ENCODE measurements at places on chromosomes 16 and 17. TPM values are rescaled to one million over a fixed set of nuclear protein-coding genes. Genes with fewer than 3 reads are reported as not detected.

DNA sequence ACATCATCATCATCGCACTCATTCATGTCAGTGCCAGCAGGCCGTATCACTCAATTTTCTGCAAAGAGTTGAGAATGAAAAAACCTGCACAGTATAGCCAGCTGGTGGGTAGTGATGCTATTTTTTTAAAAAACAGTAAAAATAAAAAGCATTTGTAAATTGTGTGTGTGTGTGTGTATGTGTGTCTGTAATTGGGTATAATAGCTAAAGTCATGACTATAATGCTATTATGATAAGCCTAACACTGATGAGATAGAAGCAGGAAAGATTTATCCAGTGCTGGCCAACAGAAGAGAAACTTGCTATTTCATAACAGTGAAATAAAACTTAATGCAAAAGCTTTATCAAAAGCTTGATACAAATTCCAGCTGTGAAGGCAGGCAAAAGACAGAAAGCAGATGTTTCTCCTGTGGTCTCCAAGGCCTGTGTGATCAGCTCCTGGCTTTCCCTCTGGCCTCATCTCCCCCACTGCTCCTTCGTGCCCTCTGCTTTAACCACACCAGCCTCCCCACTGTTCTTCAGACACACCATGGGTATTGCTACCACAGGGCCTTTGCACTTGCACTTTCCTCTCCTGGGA lies 206.2 kb upstream of the IRX5 start:
- peak; percentile 79 for DNase-seq
- no peak overlapping the region for H3K4me3 ChIP-seq
- H3K27me3 ChIP-seq = no peaks in the 10 kb centered on the region
- H3K4me1 ChIP-seq = no peaks in the 10 kb centered on the region
- H3K36me3 ChIP-seq = no peaks in the 10 kb centered on the region
- H3K27ac ChIP-seq = no peak overlapping the region

- H3K36me3 ChIP-seq = no peaks in the 10 kb centered on the region
- H3K4me3 ChIP-seq = no peak overlapping the region
- no peaks in the 10 kb centered on the region for H3K4me1 ChIP-seq
These were observed 94.1 kb upstream of the MYOCD start for GRCh38 chr17:12571606-12572005.

Gene TUBG2
- 13.1 TPM for total RNA-seq

DNA sequence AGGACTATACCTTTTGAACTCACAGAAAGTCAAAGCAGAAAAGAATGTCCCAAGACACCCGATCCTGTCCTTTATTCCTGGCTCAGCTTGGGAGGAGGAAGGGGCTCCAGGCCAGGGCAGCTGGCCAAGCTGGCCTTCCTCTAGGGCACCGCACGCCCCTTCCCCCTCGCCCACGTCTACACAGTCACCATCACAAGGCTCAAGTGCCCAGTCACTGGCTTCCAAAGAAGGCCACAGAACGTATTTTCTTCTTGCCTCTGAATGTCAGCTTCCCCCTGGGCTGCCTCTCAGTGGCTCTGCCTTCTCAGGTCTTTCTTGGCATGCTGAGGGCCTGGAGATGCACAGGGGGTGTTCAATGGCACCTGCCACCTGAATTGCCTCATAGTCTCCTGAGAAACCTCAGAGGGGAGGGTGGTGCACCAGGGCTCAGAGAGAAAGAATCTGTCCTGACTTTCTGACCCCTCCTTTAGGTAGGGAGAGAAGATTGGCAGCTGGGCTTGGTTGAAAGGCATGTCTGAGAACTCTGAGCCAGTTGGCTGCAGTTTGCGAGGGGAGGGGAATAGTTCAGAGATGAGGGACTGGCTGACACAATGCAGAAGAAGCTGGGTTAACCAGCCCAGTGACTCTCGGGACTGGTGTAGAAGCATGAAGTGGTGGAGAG lies 2.1 kb downstream of the DHRS11 start:
- peaks cover 12% of the 10 kb centered on the region for H3K27me3 ChIP-seq
- no peak overlapping the region for H3K27ac ChIP-seq
- no peak overlapping the region for H3K4me3 ChIP-seq
- H3K4me1 ChIP-seq = no peaks in the 10 kb centered on the region
- H3K36me3 ChIP-seq = no peaks in the 10 kb centered on the region
- no peak for DNase-seq

Gene ACSM2A
- not detected for total RNA-seq

DNA sequence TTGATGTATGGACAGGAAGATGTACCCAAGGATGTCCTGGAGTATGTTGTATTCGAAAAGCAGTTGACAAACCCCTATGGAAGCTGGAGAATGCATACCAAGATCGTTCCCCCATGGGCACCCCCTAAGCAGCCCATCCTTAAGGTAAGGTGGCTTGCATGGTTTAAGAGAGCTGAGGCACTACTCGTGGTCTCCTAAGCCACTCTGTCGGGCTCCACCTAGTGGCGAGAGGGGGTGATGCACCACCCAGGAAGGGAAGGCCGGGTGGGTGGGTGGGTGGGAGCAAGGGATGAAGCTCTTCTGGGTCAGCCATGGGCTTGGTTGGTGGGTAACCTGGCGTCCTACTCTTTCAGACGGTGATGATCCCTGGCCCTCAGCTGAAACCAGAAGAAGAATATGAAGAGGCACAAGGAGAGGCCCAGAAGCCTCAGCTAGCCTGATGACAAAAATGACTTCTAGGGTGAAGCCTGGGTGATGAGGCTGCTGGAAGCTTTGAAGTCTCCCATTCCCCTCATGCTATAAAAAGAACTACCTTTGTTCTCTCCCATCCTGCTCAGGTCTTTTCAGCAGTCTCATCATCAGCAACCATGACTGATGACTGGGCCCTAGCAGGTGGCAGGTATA lies 21.5 kb downstream of the GPR179 start:
- no peaks in the 10 kb centered on the region for H3K27me3 ChIP-seq
- H3K36me3 ChIP-seq = peaks cover 51% of the 10 kb centered on the region
- H3K27ac ChIP-seq = no peak overlapping the region
- peaks cover 8% of the 10 kb centered on the region for H3K4me1 ChIP-seq
- peak; percentile 88 for DNase-seq
- no peak overlapping the region for H3K4me3 ChIP-seq

Gene PPP1R1B
- 10.6 TPM for total RNA-seq

DNA sequence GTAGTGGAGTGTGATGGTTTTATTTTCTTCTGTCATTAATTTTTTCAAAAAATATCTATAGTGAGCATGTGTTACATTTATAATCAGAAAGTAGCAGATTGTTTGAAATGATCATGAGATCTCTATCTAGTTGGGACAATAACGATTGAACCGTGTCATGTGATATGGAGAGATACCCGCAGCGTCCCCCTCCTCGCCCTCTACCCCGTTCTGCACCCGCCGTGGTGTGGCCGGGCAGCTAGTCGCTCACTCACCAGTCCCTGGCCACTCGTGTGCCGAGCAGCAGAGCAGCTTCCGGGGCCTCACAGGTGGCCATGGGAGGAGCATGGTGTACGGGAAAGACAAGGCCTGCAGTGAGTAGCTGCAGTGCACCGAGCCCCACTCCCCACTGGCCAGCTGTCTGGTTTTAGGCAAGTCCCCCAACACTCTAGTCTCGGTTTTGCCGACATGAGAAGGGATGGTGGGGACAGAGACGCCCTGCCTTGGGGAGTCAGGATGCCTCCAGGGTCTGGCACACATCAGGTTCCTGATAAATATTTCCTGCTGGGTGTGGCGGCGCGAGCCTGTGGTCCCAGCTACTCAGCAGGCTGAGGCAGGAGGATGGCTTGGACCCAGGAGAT lies 15.3 kb downstream of the MLYCD start:
- H3K36me3 ChIP-seq = peaks cover 93% of the 10 kb centered on the region
- H3K27ac ChIP-seq = no peak overlapping the region
- H3K4me1 ChIP-seq = no peaks in the 10 kb centered on the region
- H3K4me3 ChIP-seq = no peak overlapping the region

- no peaks in the 10 kb centered on the region for H3K27me3 ChIP-seq
- no peak overlapping the region for H3K27ac ChIP-seq
- no peaks in the 10 kb centered on the region for H3K36me3 ChIP-seq
These were observed 23.7 kb downstream of the CDH1 start for GRCh38 chr16:68760671-68761275.

Gene KRTAP9-4
- not detected for total RNA-seq

- H3K27me3 ChIP-seq = no peaks in the 10 kb centered on the region
- DNase-seq = no peak
- no peak overlapping the region for H3K4me3 ChIP-seq
- no peaks in the 10 kb centered on the region for H3K4me1 ChIP-seq
- H3K36me3 ChIP-seq = no peaks in the 10 kb centered on the region
These were observed 13.0 kb upstream of the GSE1 start for GRCh38 chr16:85600078-85600477.

GRCh38 chr17:57538736-57539456 lies 206.2 kb downstream of the CCDC182 start:
- no peak overlapping the region for H3K27ac ChIP-seq
- H3K4me3 ChIP-seq = no peak overlapping the region
- H3K27me3 ChIP-seq = no peaks in the 10 kb centered on the region
- no peaks in the 10 kb centered on the region for H3K36me3 ChIP-seq

- no peak overlapping the region for H3K4me3 ChIP-seq
- H3K4me1 ChIP-seq = no peaks in the 10 kb centered on the region
- no peak overlapping the region for H3K27ac ChIP-seq
- no peaks in the 10 kb centered on the region for H3K36me3 ChIP-seq
These were observed 85.1 kb downstream of the SLC39A11 start for GRCh38 chr17:73007407-73007806.

DNA sequence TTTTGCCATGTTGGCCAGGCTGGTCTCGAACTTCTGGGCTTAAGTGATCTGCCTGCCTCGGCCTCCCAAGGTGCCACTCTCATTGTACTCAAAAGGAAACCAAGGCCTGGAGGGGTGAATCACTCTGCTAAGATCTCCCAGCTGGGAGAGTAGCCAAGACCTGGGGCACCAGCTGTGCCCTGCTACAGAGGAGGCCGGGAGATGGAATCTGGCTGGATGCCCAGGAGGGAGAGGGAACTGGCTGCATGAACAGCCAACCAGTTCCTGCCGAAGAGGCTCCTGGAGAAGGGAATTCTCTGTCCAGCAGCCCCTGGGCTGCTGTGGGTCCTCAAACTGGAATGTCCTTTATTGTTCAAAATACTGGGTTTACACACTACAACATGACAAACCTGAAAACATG lies 238.7 kb upstream of the CIBAR2 start:
- H3K27ac ChIP-seq = peak overlapping the region; percentile 15
- H3K36me3 ChIP-seq = no peaks in the 10 kb centered on the region
- H3K4me3 ChIP-seq = no peak overlapping the region
- peak; percentile 91 for DNase-seq

DNA sequence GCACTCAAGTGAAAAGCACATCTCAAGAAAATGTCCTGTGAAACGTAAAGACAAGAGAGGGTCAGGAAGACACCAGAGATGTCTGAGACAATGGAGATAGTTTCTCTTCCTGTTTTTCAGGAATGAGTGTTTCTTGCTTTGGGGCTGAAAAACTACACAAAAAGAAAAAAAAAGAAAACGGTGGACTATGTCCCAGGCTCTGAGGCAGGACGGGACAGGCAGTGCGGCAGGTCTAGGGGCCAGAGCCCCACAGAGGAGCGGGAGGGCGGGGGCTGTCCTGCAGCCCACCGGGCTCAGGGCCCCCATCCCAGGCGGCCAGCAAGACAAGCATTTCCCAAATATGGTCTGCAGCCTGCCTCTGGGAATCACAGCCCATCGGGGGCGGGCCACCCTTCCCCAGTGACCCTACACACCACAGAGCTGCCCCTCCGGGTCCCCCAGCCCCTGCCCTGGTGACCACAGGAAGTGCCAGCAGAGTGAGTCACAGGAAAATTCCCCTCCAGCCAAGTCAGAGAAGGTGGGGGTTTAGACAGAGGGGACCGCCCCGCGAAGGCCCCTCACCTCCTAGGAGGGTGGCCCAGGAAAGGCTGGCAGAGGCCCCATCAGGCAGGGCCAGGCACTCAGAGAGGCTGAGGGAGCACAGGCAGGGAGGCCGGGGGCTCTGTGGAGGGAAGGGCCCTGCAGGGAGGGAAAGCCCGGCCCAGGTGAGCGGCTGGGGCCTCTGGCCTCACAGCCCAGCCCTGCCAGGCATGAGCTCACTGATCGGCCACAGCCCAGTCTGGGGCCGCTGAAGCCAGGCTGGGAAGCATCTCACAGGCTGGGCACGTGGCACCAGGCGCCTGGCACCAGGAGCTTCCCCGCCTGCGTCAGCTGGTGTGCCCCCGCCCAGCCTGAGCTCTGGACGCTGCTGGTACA lies 6.3 kb downstream of the BCAR1 start:
- peak; percentile 81 for DNase-seq
- no peak overlapping the region for H3K4me3 ChIP-seq
- peaks cover 22% of the 10 kb centered on the region for H3K36me3 ChIP-seq
- H3K27ac ChIP-seq = peak overlapping the region; percentile 83
- peaks cover 45% of the 10 kb centered on the region for H3K4me1 ChIP-seq

- no peaks in the 10 kb centered on the region for H3K4me1 ChIP-seq
- H3K27ac ChIP-seq = no peak overlapping the region
- no peaks in the 10 kb centered on the region for H3K27me3 ChIP-seq
- no peak overlapping the region for H3K4me3 ChIP-seq
- no peaks in the 10 kb centered on the region for H3K36me3 ChIP-seq
These were observed 9.0 kb upstream of the RASD1 start for GRCh38 chr17:17505151-17505550.

DNA sequence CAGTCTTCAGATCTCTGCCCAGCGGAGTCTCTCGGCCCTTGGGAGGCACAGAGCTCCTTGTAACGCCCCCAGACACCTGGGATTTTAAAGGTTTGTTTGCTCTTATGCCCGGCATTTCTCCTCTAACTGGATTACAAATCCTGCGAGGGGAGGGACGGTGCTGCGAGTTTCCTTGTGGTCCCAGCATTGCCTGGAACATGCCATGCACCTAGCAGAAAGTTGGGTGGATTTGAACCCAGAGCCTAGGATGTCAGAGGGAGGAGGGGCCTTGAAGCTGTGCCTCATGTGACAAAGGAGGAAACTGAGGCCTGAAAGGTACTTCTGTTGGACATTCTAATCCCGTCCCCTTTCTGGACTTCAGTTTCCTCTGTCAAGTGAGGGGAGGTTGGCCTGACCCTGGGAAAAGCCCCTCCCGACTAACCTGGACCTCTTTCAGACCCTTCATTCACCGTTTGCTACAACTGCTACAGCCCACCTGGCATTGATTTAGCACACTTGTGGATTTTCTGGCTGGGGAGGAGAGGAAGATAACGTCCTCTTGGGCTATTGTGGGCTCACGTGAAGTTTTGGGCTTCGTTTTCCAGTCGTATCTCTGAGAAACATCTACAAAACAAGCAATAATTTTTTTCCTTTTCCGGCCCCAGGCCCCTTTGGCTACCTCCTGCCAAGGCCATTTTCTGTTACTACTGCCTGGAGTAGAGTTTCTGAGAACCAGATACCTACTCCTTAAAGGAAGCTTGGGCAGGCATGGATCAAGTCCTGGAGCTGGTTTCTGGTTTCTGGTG lies 30.9 kb downstream of the MRC2 start:
- H3K4me3 ChIP-seq = no peak overlapping the region
- DNase-seq = no peak
- H3K4me1 ChIP-seq = peaks cover 12% of the 10 kb centered on the region
- no peaks in the 10 kb centered on the region for H3K27me3 ChIP-seq
- H3K27ac ChIP-seq = no peak overlapping the region

Gene UNC119
- total RNA-seq = 25.7 TPM

Gene SMCR8
- 23.4 TPM for total RNA-seq

Gene CSH2
- not detected for total RNA-seq

GRCh38 chr17:62030264-62030663 lies 34.8 kb downstream of the MED13 start:
- no peak overlapping the region for H3K27ac ChIP-seq
- H3K4me3 ChIP-seq = no peak overlapping the region
- H3K27me3 ChIP-seq = no peaks in the 10 kb centered on the region
- DNase-seq = no peak
- no peaks in the 10 kb centered on the region for H3K36me3 ChIP-seq
